T-cell (primary cell): ENCODE measurements at places on chromosomes 1 and 21.

GRCh38 chr21:41393876-41394465 lies 32.1 kb upstream of the MX1 start:
- DNase-seq: no peak

DNA sequence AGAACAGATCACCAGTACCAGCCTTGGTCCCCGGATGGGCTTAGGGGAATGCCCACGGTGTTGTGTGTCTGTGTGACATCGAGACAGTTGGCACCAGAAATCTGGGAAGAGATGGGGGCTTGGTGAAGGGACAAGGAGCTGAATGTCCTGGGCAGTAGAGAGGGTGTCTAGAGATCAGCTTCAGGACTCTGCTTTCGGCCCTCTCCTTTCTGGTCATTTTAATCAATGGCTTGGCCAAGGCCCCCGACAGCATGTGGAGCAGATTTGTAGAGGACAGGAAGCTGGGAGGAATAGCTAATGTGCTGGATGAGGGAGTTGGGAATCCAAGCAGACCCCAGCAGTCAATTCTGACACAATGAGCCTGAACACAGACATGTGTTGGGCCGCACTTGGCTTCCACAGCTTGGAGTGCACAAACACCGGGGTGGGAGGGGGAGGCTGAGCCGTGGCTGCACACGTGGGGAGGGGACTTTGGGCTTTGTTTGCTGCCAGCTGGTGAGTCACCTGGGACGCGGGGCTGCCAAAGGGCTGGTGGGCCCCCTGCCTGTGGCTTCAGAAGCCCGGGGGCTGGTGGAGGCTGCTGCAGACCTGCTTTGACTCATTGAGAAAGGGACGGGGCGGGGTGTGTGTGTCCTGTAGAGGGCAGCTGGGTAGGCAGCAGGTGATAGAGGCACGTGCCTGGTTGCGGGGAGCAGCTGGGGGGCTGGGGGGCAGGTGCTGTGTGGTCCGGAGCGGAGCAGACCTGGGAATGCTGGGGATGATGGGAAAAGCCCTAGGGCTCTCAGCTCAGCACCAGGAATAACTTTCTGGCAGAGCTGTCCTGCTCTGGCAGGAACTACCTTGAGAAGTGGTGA lies 20.9 kb downstream of the SLC1A7 start:
- DNase-seq: no peak

GRCh38 chr21:43917515-43918384 lies 52.7 kb downstream of the AGPAT3 start:
- no peak for DNase-seq

DNA sequence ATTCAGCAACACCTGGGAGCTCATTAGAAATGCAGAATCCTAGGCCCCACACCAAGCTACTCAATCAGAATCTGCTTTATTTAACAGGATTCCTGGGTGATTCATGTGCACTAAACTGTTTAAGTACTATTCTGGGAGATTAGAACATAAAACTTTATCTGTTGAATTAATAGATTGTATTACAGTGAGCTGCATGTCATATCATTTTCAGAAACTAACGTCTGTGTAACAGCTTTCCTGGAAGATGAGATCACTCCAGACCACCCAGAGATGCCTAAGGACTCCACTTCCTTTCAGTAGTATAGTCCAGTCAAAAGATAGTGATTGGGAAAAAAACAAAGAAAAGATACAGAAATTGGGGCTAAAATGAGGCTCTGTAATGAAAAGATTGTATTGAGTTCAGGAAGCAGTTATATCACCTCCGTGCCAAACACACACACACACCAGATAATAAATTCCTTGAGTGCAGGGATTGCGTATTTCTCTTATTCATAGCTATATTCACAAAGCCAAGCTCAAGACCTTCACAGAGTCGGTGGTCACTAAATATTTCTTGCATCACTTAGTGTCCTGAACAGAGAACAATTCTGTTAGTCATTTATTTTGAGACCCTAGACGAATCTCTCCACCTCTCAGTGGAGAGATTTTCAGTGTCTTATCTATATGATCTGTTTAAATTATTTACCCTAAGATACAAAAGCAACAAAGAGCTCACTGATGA lies 178.2 kb downstream of the DSCAM start:
- DNase-seq: no peak

DNA sequence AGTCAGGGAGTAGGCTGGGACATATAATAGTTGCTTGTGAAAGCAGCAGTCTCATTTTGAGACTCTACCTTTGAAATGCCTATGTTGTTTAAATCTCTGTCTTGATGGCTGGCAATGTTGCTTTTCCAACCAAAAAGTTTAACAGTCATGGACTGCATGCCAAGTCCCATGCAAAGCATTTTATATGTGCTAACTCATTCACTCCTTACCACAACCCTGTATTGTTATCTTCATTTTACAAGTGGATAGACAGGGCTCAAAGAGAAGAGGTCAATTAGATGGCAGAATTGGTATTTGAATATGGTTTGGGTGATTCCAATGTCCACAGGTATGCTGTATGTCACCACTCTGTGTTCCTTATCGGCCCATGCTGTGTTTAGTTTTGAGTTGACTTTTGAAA lies 331.4 kb upstream of the USP24 start:
- no peak for DNase-seq

- no peak for DNase-seq
These were observed 850 bp downstream of the PANK4 start for GRCh38 chr1:2525572-2525919.

GRCh38 chr1:172938681-172939080 lies 112.1 kb downstream of the TNFSF18 start:
- DNase-seq: no peak

DNA sequence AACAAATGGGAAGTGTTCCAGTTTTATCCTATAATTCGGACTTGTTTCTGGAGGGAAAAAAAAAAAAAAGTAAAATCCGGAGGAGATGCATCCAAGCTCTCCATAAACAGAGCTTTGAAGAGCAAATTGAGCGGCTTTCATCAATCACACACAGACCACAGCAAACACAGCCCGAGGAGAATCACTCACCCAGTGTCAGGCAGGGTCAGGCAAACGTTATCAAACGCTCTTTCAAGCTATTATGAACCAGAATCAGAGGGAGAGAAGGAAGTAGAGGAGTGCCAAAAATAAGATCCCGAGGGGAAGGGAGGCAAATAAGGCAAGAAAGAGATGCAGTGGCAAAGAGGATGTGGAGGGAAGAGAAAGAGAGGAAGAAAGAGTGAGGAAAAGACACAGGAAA lies 188.3 kb upstream of the CAMK1G start:
- DNase-seq: no peak

- DNase-seq: no peak
These were observed 28.8 kb downstream of the VANGL2 start for GRCh38 chr1:160429125-160429561.

DNA sequence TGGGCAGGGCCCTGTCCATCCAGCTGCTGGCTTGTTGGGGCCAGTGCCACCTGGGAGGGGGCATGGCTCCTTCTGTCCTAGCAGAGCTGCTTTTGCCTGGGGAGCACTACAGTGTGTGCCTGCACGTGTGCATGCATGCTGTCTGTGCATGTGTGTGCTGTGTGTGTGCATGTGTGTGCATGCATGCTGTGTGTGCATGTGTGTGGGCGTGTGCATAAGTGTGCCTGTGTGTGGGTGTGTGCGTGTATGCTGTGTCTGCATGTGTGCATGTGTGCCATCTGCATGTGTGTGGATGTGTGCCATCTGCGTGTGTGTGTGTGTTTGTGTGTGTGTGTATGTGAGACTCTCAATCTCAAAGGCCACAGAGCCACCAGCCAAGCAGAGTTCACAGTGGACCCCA lies 8.3 kb upstream of the PRKCZ start:
- no peak for DNase-seq

DNA sequence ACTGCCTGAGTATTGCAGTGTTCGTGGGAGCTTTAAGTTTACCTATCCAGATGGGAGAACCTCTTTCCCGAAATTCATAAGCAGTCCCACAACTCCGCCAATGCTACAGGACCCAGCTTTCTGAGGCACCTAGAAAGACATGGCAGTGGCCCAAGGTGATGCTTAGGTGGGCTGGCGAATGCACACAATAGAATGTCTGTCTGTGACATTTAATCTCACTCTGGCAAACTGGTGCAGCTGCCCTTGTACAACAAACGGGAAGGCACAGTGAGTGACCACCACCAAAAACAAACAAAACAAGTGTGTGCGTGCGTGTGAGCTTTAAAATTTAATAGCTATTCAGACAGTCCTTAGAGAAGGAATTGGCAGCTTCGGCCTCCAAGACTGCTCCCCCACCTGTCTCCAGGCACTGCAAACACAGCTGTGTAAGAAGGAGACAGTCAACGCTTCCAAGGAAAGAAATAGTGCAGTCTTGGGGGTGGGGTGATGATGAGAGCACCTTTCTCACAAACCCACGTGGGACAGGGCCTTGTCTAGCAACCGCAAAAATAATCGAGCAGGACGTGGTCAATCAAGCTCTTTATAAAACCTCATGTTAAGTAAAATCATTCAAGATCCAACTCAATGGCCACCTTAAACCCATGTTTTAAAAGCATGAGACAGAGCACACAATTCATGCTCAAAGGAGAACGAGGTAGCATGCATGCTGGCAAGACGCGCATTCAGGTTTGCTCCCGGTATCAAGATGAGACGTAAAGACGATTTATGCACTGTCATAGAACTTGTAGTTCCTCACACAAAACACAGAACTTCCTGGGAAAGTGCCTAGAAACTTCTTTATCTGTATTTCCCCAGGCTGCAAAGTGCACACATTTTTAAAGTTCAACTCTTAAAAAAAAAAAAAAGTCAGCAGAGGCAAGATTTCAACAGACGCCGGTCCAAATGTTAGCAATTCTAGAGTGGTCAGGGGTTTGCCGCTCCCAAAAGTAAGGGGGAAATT lies 84.1 kb downstream of the TM2D1 start:
- DNase-seq: no peak

DNA sequence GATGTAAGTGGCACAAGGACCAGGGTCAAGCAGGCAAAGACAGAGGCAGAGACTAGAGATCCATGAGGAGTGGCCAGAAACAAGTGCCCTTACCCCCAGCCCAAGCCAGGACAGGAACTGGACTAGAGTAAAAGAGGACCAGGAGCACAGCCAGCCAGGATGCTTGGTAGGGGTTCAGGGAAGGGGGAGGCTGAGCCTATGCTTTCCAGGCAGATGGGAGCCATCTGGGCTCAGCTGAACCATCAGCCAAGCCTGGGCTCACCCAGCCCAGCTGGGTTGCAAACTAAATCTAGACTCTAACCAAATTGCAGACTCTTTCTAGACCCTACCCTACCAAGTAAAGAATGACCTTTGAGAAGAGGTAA lies 15.2 kb downstream of the PDZK1IP1 start:
- no peak for DNase-seq
